Right lung (tissue), 10 donors: ENCODE measurements at places on chromosomes 6 and 20. TPM values are rescaled to one million over a fixed set of nuclear protein-coding genes. Genes with fewer than 3 reads are reported as not detected.

DNA sequence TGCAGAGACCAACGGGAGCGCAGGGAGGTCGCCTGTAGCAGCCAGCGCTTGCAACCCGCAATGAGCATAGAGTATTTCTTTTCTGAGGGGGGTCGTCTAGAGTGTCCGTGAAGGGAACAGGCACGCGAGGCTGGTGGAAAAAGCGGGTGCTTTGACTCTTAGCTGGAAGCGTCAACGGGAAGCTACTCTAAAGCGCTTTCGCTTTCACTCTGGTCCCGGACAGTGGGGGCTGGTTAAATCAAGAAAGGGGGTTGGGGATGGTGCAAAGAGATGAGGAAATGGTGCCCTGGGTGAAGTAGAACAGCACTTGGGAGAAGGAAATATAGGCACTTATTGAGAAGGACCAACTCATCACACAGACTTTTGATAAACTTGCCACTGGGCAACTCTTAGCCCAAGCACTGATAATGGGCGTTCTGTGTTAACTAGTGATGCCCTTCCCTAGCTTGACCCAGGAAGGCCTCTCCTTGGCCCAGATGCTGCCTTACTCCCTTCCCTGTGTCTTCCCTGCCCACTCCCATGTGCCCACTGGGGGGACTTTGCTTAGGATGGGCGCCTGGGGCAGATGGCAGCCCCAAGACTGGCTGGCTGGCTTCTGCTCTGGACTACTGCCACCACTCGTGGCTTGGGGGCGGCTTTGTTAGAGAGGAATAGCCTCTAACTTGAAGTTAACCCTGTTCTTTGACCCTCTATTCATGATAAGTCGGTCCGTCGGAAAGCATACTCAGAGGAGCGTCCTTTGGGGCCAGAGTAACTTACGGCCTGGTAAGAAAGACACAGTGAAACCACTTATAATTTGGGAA is 585 bp downstream of the PSMB9 start:
- peak; percentile 36 for DNase-seq

DNA sequence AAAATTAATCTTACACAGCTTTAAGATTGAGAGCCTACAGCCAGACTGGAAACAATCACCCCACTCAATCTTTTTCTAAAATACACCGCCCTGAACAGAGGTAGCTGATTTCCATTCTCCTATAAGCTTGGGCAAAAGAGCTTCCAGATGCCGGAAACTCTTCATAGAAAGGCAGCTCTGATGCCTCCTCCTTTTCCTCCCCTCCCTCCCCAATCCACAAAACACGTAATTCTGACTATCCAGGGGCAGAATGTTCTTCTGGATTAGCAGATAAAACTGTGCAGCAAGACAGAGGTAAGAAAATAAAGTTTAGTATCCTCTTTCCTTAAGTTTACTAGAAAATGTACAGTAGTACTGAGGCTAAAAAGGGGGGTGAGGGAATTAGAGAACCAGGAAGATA is 15.8 kb downstream of the ADNP start:
- no peak for DNase-seq

- no peak for DNase-seq
These were observed 118.7 kb upstream of the TBX18 start for GRCh38 chr6:84882768-84883766.

GRCh38 chr6:127221201-127221600 is 45.5 kb upstream of the RNF146 start:
- no peak for DNase-seq

GRCh38 chr20:41437836-41438235 is 71.2 kb upstream of the EMILIN3 start:
- DNase-seq = no peak

RNF114 gene
- polyA plus RNA-seq = 71.9 TPM
